ENCODE measurements at places on chromosomes 1 and 21.

DNA sequence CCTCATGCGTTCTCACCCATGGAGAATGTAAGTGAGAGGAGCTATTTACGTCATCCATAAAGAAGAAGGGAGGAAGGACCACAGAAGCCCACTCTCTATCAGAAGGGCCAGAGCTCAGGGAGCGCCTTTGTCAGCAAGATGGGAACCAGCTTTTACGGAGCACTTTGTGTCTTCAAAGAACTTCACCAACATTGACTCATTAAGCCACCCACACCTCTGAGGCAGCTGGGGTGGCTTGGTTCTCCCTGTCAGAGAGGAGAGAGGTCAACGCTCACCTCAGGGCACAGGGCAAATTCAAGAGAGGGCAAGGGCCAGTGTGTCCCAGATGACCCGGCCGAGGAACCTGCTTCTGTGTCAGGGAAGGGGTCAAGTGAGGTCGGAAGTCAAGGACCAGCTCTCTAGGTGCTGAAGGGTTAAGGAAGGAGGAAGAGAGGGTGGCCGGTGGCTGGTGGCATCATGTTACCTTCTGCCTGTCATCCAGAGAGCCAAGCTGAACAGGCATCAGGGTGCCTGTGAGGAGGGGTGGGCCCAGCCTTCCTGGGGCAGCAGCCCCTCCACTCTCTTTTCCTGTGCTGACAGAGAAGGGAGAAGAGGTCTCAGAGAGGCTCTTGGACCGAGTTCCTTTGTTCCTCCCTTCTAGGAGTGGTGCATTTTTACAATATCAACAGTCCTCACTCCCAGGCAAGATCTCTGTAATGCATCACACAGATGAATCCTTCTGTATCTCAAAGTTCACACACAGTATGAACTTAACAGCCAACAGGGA lies 109.0 kb downstream of the ETS2 start:
- peak; percentile 14 for DNase-seq

GRCh38 chr1:33175865-33176264 lies 6.0 kb downstream of the TRIM62 start:
- DNase-seq: no peak

DNA sequence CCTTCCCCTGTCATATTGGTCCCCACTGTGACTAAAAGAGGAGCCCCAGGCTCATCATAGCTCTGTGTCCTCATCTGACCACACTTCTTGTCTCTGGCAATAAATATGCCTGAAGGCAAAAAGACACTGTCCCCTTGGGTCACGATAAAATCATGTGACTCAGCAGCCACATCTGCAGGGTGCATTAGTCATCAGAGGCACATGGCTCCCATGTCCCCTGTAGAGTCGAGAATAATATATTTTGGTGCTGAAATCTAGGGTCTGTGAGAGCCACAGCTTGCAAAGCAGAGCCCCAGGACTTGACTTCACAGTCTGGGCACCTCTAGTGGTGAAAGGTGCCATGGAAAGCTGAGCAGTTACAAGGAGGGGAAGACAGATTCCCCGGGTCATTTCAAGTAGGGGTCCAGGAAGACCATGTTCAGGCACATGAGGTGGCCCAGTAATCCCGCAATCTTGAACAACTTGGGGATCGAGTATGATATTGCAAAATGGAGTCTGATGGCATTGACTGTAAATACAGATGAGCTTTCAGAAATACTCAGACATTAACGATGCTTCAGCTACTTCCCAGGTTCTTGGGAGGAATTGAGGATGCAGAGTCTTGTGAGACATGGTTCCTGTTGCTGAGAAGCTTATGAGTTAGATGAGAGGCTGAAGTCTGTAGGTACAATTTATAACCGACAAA lies 68.6 kb downstream of the SLC35F3 start:
- no peak for DNase-seq

DNA sequence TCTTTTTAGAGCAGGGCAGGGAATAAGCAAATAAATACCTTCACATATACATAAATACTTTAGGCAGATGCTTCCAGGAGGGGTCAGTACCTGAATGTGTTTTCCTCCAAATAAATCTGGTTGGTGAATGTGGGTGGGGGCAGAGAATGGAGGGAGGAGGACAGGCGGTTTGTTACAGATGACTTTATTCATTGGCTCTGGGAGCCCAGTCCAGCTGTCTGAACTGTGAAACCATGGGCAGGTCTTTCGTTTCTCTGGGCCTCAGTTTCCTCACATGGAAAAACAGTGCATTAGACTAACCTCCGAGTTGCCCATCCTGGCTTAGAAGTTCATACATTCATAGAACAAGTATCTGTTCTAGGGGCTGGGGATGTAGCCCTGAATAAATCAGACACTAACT lies 124.6 kb downstream of the IER5 start:
- DNase-seq: no peak

- DNase-seq: no peak
Observed at GRCh38 chr1:59017501-59018231, 233.8 kb upstream of the JUN start.

DNA sequence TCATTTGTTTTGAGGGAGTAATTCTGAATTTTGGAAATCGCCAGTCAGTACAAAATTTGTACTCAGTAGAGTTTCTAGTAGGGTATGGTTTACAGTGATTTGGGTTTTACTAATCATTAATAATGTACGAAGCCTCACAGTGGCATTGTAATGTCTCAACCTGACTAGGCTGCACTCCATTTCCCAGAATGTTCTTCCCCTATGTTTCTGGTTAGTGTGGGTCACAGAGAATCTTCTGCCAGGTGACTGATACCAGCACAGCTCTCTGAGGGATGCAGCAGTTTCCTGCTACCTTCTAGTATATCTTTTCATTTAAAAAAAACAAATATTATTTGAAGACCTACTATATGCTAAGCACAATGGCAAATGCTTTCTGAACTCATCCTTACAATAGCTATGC lies 112.9 kb downstream of the PTPN14 start:
- DNase-seq: no peak

GRCh38 chr1:11874258-11874562 lies 15.5 kb upstream of the NPPB start:
- DNase-seq: no peak

GRCh38 chr21:15943009-15943666 lies 213.4 kb downstream of the USP25 start:
- DNase-seq: no peak

- DNase-seq: no peak
Observed at GRCh38 chr1:35571263-35571662, 1.9 kb upstream of the TFAP2E start.

DNA sequence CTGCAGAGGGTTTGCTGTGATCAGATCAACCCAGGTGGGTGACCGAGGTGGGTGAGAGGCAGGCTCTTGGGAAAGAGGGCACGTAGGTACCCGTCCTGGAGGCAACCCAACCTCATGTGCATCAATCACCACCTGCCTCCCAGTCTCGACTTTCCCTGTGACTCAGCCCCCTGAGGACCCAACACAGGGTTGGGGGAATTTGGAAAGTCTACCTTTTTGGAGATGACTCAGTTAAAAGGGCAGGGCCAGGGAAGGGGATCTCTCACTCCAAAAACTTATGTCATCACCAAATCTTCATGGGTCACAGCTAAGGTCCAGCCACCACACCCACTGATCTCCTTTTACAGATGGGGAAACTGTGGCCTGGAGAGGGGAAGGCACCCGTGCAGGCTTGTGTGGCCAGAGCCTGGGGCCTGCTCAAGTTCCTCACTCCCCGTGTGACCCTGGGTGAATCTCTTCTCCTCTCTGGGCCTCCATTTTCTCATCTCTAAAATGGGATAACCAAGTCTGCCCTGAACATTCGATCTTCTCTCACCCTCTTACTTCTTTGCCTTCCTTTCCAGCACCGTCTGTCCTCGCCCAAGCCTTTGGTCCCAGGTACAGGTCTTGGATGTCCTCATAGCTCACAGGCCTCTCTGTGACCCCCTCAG lies 34.6 kb upstream of the WNT4 start:
- DNase-seq: no peak
